ENCODE measurements at places on chromosomes 11 and 22.

GRCh38 chr11:76232026-76232665 lies 25.8 kb upstream of the WNT11 start:
- H3K27ac ChIP-seq: no peak overlapping the region
- H3K4me3 ChIP-seq: no peak overlapping the region
- H3K4me1 ChIP-seq: no peaks in the 10 kb centered on the region
- no peaks in the 10 kb centered on the region for H3K27me3 ChIP-seq
- H3K36me3 ChIP-seq: no peaks in the 10 kb centered on the region
- no peak for DNase-seq

DNA sequence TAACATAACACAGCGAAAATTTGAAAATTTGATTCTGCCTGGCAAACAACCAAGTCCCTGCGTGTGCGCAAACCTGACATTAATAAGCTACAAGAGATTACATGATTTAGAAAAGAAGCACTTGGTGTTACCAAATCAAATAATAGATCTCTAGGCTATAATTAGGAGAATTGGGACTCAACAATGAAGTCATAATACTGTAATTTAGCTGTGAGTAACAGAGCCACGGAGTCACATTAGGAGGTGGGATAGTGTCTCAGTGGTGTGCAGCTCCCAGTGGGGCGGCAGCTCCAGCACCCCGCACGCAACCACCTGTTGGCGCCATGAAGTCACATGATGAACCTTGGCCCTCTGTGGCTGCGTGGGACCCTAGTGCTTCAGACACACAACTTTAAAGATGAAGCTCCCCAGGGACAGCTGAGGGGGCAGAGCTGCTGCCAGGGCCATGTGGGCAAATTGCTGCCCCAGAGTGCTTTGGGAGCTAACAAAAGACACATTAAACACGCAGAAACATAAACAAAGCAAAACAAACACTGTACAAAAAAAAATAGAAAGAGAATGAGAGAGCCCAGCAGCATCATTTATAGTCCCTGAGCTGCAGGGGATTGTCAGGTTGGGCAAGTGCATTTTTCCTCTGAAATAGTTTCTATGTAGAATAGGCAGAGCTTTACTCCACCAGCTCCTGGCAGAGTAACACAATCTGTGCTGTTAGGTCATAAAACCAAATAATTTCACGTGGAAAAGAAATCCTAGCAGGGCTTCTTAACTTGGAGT lies 605.6 kb downstream of the SOX6 start:
- no peak overlapping the region for H3K27ac ChIP-seq
- no peaks in the 10 kb centered on the region for H3K36me3 ChIP-seq
- H3K27me3 ChIP-seq: no peaks in the 10 kb centered on the region
- no peaks in the 10 kb centered on the region for H3K4me1 ChIP-seq
- no peak overlapping the region for H3K4me3 ChIP-seq
- no peak for DNase-seq

GRCh38 chr11:23859087-23859486 lies 637.8 kb upstream of the LUZP2 start:
- DNase-seq: no peak
- no peaks in the 10 kb centered on the region for H3K27me3 ChIP-seq
- H3K27ac ChIP-seq: no peak overlapping the region
- H3K4me3 ChIP-seq: no peak overlapping the region
- H3K36me3 ChIP-seq: no peaks in the 10 kb centered on the region
- no peaks in the 10 kb centered on the region for H3K4me1 ChIP-seq

DNA sequence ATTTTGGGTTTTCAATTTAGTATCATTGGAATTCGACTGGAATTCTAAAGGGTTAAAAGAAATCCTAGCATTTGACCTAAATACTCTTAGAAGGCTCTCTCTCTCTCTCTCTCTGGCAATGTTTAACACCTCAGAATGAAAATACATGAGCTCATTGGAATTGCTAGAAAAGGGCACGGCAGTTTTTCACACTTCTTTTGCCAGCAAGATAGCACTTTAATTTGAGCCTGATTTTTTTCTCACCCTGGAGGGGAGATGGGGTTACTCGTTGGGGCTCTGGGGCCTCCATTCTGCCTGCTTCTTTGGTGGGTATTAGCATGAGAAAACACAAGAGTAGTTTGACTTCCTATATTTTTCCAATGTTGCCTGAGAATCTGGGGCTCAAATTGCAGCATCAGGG lies 22.8 kb upstream of the CLMP start:
- no peak overlapping the region for H3K27ac ChIP-seq
- H3K4me3 ChIP-seq: no peak overlapping the region
- H3K27me3 ChIP-seq: no peaks in the 10 kb centered on the region
- H3K4me1 ChIP-seq: no peaks in the 10 kb centered on the region
- DNase-seq: no peak

DNA sequence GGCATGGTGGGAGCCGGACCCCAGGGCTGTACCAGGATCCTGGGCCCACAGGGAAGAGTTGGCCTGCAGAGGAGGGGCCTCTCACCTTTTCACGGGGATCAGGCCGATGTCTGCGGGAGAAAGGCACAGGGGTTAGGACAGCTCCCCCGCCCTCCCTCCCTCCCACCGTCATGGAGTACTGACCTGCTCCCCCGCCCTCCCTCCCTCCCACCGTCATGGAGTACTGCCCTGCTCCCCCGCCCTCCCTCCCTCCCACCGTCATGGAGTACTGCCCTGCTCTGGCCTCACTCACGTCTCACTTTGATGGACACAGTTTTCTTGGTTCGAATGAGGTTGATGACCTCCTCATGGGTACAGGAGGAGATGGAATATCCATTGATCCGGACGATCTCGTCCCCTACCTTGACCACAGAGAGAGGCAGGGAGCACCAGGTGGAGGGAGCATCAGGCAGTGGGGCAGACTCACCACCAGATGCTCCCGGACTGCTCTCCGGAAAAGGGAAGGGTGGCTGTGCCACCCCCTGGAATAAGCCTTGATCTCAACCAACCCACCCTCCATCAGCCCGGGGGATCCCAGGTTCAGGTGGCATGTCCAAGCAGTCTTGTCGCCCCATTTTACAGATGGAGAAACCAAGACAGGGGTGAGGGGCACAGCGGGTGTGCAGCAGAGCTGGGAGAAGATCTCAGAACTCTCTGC lies 17.1 kb downstream of the USH1C start:
- H3K4me1 ChIP-seq: no peaks in the 10 kb centered on the region
- H3K27ac ChIP-seq: no peak overlapping the region
- H3K27me3 ChIP-seq: no peaks in the 10 kb centered on the region
- H3K36me3 ChIP-seq: no peaks in the 10 kb centered on the region

- H3K27ac ChIP-seq: no peak overlapping the region
- no peak overlapping the region for H3K4me3 ChIP-seq
- no peak for DNase-seq
- H3K4me1 ChIP-seq: no peaks in the 10 kb centered on the region
These were observed 2.7 kb downstream of the SERGEF start for GRCh38 chr11:18010121-18010670.

- H3K27me3 ChIP-seq: no peaks in the 10 kb centered on the region
- DNase-seq: no peak
- peaks cover 9% of the 10 kb centered on the region for H3K4me1 ChIP-seq
- H3K27ac ChIP-seq: peak within 1 kb of the TSS; percentile 90
- peak within 1 kb of the TSS; percentile 82 for H3K4me3 ChIP-seq
These were observed at the start of gene ZDHHC8 for GRCh38 chr22:20131597-20131858. ZDHHC8 (plus strand) TSS chr22:20131804; CDS start chr22:20131948, 144 bp downstream.

GRCh38 chr11:28984231-28984630 lies 876.0 kb downstream of the METTL15 start:
- H3K4me3 ChIP-seq: no peak overlapping the region
- no peaks in the 10 kb centered on the region for H3K36me3 ChIP-seq
- H3K27me3 ChIP-seq: no peaks in the 10 kb centered on the region

DNA sequence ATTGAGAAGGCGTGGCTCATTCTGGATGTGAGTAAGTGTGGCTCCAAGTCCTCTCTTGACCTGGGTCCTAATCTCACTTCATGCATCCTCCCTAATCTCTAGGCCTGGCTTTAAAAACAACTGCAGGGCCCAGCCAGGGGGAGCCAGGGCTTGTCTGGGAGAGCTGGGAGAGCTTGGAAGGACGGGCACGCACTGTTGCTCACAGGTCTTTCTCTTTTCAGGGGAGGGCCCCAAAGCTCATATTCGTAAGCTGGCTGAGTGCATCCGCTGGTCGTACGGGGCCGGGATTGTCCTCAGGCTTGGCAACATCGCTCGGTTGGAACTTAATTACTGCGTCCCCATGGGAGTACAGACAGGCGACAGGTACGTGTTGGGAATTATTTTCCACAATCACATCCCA lies 34.1 kb upstream of the PARVB start:
- no peaks in the 10 kb centered on the region for H3K36me3 ChIP-seq
- no peak overlapping the region for H3K4me3 ChIP-seq
- H3K4me1 ChIP-seq: no peaks in the 10 kb centered on the region
- no peak overlapping the region for H3K27ac ChIP-seq

DNA sequence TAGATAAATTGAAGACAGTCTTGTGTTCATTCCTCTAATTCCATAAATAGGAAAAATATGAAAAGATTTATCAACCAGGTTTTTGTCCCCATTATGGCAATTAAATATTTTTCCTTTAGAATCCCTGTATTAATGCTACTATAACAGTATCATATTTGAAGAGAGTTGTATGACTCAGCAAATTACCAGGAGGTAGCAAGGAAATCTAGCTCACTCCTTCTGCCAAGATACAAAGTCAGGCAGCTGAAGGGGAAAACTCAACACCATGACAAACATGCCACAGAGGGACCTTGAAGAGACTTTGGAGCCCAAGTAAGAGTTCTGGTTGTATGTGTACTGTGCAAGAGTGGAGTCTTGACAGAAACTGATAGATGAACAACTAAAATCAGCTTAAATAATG lies 143.3 kb downstream of the GUCY1A2 start:
- DNase-seq: no peak
- H3K4me3 ChIP-seq: no peak overlapping the region
- no peaks in the 10 kb centered on the region for H3K27me3 ChIP-seq
- H3K27ac ChIP-seq: no peak overlapping the region

DNA sequence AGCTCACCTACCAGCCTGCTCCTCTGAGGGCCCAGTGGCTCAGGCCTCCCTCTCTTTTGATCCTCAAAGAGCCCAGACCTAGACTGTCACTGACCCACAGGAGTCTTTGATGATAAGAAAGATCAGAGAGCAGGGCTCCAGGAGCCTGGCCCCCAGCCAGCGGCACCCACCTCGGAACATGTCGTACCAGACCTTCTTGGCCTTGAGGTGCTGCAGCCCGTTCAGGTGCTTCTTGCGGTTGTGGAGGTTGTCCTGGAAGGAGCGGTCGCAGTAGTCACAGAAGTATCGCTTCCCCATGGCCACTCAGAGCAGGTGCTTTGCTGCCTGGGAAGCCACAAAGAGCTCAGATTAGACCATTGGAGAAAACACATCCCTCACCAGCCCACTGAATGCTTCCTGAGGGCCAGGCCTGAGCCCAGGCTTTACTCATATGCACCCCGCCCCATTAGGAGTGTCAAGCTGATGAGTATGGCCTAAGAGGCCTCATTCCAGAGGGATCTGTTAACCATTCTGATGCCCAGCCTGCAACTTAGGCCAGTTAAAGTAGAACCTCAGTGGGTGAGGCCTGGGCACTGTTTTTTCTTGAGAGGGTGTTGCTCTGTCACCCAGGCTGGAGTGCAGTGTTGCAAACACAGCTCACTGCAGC lies 18.4 kb downstream of the ZMAT5 start:
- no peaks in the 10 kb centered on the region for H3K27me3 ChIP-seq
- H3K4me3 ChIP-seq: no peak overlapping the region
- H3K27ac ChIP-seq: no peak overlapping the region
- DNase-seq: no peak
- H3K4me1 ChIP-seq: no peaks in the 10 kb centered on the region

DNA sequence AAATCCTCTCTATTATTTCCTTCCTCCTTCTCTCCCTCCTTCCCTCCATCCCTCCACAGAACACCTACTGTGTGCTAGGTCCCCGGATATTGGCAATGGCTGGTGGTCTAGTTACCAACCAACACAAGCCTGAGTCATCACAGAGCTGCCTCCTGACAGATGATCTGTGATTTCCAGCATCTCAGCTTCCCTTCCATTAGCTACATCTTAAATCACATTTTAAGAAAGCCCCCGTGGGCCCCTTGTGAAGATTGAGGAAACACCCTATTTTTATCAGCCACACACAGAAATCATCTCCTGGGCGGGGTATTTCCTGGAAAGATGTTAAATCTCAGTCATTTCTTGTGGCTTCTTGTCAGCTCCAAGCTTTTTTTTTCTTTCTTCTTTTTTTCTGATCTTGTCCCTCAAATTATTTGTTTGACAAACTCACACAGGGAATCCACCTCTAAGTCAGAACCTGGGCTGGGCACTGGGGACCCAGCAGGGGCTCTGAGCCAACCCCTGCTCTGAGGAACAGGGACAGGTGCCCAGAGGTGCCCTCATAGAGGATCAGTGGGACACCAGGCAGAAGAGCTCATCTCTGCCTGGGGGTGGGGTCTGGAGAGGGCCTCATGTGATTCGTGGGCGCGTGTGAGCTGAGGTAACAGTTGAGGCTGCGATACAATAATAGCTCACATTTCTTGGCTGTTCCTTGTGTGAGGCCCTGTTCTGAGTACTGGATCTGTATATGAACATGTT lies 42.4 kb downstream of the CACNA1I start:
- no peak overlapping the region for H3K4me3 ChIP-seq
- no peak overlapping the region for H3K27ac ChIP-seq
- DNase-seq: no peak
- H3K27me3 ChIP-seq: peaks cover 2% of the 10 kb centered on the region
- no peaks in the 10 kb centered on the region for H3K36me3 ChIP-seq

- no peak overlapping the region for H3K4me3 ChIP-seq
- H3K4me1 ChIP-seq: no peaks in the 10 kb centered on the region
- DNase-seq: no peak
- H3K36me3 ChIP-seq: no peaks in the 10 kb centered on the region
- no peak overlapping the region for H3K27ac ChIP-seq
- H3K27me3 ChIP-seq: no peaks in the 10 kb centered on the region
These were observed 34.4 kb downstream of the ME3 start for GRCh38 chr11:86637988-86638387.

DNA sequence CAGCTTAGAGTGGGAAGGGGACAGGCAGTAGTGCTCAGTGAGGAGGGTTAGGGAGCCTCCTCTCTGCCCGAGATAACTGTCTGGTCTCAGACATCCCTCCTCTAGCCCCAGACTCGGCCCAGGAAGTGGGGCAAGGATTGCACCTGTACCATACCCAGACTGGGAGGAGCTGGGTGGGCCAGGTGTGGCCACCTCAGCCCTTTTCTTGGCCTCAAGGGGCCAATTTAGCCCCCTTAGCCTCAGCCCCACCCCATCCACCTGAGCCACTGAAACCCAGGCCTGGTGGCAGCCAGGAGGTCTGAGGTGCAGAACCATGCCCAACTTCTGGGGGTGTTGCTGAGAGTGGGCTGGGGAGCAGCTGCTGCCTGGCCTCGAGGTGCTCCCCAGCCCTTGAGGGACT lies 6.5 kb downstream of the RELT start:
- H3K27ac ChIP-seq: no peak overlapping the region
- H3K36me3 ChIP-seq: no peaks in the 10 kb centered on the region
- H3K4me1 ChIP-seq: peaks cover 6% of the 10 kb centered on the region
- H3K27me3 ChIP-seq: no peaks in the 10 kb centered on the region

DNA sequence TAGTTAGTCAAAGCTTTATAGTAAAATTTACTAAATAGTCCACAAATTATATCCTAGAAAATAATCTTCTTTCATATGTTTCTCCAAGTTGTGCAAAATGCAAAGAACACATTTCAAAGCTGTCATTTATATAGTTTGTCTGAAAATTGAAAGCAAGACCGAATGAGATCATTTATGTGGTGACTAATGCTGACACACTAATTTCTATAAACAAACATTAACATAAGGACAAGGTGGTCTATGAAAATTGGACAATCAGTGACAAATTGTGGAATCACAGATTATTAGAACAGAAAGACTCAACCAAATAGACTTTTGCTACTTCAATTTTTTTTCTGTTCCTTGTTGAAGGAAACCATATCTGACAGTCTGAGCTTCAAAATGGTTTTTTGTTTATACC lies 1056.1 kb downstream of the LRRC4C start:
- H3K4me3 ChIP-seq: no peak overlapping the region
- no peak for DNase-seq
- H3K27ac ChIP-seq: no peak overlapping the region

Data from prostate gland (tissue), 2 donors.